Upper lobe of right lung (tissue), 1 donor: ENCODE measurements at places on chromosomes 3 and 15.

- no peak overlapping the region for H3K27ac ChIP-seq
- no peaks in the 10 kb centered on the region for H3K36me3 ChIP-seq
- H3K4me1 ChIP-seq, result no peaks in the 10 kb centered on the region
Measured at GRCh38 chr15:63858881-63859280, 25.1 kb upstream of the HERC1 start.

DNA sequence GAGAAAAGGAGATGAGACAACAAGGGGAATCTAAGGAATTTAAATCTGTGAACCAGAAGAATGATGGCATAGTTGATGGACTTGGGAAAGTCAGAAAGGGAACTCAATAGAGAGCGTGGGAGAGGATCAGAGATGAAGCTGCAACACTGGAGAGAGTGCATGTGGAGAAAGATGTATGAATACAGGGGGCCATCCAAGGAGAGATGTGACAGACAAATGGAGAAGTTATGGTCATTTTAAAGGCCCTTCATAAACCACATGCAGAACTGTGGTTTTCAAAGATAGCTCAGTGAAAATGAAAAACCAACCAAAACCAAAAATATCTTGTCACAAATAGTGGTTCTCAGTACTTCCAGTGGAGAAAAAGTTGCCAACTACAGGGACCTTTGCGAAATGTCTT, 265.2 kb downstream of the SUCLG2 start:
- no peak overlapping the region for H3K4me3 ChIP-seq
- H3K4me1 ChIP-seq, result no peaks in the 10 kb centered on the region
- DNase-seq, result no peak
- H3K36me3 ChIP-seq, result no peaks in the 10 kb centered on the region
- H3K27me3 ChIP-seq, result no peaks in the 10 kb centered on the region

DNA sequence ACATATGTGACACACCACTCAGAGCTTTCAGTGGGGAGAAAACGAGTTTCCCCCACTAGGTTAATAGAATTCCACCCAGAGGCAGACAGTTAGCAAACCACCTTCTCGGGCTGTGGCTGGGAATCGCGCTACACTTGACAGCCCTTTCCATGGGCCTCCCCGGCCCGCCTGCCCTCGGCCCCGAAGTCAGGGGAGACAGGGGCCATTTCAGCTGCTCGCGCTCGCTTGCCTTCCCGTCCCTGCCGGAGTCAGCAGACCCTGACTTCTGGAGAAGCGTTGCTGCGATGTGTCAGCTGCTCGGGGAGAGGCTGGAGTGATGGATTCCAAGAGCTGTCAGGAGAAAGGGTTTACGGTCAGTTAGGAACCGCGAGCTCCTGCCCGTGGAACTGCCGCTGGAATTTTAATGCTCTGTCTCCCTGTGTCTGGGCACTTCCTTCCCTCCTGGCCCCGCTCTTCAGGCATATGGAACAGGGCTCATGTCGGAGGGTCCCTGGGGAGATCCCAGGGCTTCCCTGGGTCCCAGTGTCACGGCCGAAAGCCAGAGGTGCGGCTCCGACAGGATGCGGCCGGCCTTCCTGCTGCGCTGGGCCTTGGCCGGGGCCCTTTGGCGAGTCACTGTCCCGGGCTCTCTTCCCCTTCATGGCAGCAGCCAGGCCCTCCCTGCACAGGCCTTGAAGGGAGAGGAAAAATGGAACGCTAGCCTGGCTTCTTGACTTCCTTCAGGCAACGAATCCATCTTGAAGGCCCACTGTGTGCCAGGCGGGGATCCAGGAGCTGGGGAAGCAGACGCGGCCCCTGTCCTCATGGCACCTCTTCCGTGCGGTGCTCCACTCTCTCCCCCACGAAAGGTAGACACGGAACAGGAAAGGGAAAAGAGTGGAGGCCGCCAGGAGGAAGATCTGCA, 38.4 kb upstream of the VPS8 start:
- no peak overlapping the region for H3K4me3 ChIP-seq
- H3K27ac ChIP-seq, result peak overlapping the region; percentile 80
- H3K4me1 ChIP-seq, result no peaks in the 10 kb centered on the region
- DNase-seq, result no peak

GRCh38 chr15:82944821-82945220, 7.7 kb downstream of the HOMER2 start:
- no peak overlapping the region for H3K4me3 ChIP-seq
- H3K27ac ChIP-seq, result no peak overlapping the region
- no peaks in the 10 kb centered on the region for H3K36me3 ChIP-seq
